ENCODE measurements at places on chromosomes 2 and 18. TPM values are rescaled to one million over a fixed set of nuclear protein-coding genes. Genes with fewer than 3 reads are reported as not detected.

COL6A3 gene
- 7.3 TPM for total RNA-seq

TUBA4B gene
- 0.14 TPM for total RNA-seq

ALK gene
- 0.35 TPM for total RNA-seq

KRTCAP3 gene
- 6.6 TPM for total RNA-seq

CREG2 gene
- total RNA-seq: 0.12 TPM

KCNK3 gene
- not detected for total RNA-seq

GPR75 gene
- 4.1 TPM for total RNA-seq

CCDC141 gene
- total RNA-seq: 8.0 TPM

SCN7A gene
- total RNA-seq: 0.42 TPM

CCDC74A gene
- total RNA-seq: 47.8 TPM

CENPA gene
- 13.0 TPM for total RNA-seq

PROKR1 gene
- 5.2 TPM for total RNA-seq

COLEC11 gene
- total RNA-seq: 0.43 TPM

ZNF516 gene
- 24.2 TPM for total RNA-seq

TRIM43 gene
- 0.23 TPM for total RNA-seq

TXNDC2 gene
- total RNA-seq: not detected

DIPK1C gene
- 0.07 TPM for total RNA-seq

AQP4 gene
- total RNA-seq: 3.8 TPM

CAPN14 gene
- total RNA-seq: 0.54 TPM

GCA gene
- 42.6 TPM for total RNA-seq

TTN gene
- total RNA-seq: 8.3 TPM

CCNYL1 gene
- 32.1 TPM for total RNA-seq

PIKFYVE gene
- total RNA-seq: 41.1 TPM

REG1B gene
- total RNA-seq: not detected

REL gene
- 6.1 TPM for total RNA-seq

COA5 gene
- 34.8 TPM for total RNA-seq

SCYGR5 gene
- not detected for total RNA-seq

MROH2A gene
- not detected for total RNA-seq
